Neural crest cell (in vitro differentiated cells): ENCODE measurements at places on chromosomes 7 and 10. TPM values are rescaled to one million over a fixed set of nuclear protein-coding genes. Genes with fewer than 3 reads are reported as not detected.

- no peak for DNase-seq
Measured at GRCh38 chr10:81870472-81870871, 4.5 kb upstream of the NRG3 start.

- peak; percentile 55 for DNase-seq
Measured at GRCh38 chr10:91409069-91409868, 875 bp upstream of the HECTD2 start.

DNA sequence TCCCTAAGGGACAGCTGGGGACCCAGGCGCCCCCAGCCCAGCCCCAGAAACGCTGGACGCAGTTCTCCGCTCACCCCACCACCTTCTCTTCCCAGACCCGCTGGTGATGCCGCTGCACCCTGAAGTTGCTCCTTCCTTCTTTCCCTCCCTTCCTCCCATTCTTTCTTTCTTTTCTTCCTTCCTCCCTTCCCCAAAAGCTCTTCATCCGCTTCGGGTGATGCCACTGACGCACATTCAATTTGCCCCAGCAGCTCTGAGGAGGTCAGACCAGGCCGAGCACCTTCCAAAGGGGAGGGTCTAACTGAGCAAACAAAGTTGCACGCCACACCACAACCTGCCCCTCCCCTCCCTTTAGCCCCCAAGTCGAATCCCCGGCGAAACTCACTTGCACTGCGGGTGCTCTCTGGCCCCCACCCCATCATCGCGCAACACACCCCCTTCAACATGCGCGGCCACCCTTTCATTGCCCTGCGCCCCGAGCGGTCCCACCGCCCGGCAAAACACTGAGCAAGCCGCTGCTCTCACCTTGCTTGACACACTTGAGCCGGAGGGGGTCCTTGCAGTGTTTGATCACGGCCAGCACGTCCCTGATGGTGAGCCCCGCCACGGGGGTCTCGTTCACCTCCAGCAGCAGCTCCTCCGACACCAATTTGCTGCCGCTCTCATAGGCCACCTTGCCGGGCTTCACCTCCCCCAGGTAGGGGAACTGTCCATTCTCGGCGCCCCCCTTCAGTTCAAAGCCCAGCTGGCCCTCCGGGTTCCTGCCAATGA, 787 bp downstream of the MAGI2 start:
- peak; percentile 19 for DNase-seq

GRCh38 chr10:133083422-133084100, 4.2 kb upstream of the ADGRA1 start:
- no peak for DNase-seq

SPDYE5 gene
- not detected in 2 replicates for total RNA-seq

ZNF804B gene
- total RNA-seq: not detected in 2 replicates

ACHE gene
- total RNA-seq: 1.7 and 2.0 TPM in 2 replicates

FAM13C gene
- 2.9 and 3.1 TPM in 2 replicates for total RNA-seq

MSMB gene
- not detected in 2 replicates for total RNA-seq

AKR1C4 gene
- not detected in 2 replicates for total RNA-seq

WDFY4 gene
- total RNA-seq: not detected in 2 replicates
